Esophagus mucosa (tissue), 1 donor: ENCODE measurements at places on chromosomes 16 and 17.

DNA sequence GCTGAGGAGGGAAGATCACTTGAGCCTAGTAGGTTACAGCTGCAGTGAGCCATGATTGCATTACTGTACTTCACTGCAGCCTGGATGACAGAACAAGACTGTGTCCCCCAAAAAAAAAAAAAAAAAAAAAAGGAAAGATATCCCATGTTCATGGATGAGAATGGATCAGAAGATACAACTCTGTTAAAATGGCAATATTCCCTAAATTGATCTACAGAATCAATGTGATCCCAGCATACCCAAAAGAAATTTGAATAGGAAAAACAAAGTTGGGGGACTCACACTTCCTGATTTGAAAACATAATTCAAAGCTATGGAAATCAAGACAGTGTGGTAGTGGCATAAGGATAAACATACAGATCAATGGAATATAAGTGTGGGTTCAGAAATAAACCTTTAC, 12.7 kb upstream of the KANSL1 start:
- ATAC-seq: no peak

GRCh38 chr16:89084411-89084810, 9.2 kb upstream of the ACSF3 start:
- no peak for ATAC-seq

DNA sequence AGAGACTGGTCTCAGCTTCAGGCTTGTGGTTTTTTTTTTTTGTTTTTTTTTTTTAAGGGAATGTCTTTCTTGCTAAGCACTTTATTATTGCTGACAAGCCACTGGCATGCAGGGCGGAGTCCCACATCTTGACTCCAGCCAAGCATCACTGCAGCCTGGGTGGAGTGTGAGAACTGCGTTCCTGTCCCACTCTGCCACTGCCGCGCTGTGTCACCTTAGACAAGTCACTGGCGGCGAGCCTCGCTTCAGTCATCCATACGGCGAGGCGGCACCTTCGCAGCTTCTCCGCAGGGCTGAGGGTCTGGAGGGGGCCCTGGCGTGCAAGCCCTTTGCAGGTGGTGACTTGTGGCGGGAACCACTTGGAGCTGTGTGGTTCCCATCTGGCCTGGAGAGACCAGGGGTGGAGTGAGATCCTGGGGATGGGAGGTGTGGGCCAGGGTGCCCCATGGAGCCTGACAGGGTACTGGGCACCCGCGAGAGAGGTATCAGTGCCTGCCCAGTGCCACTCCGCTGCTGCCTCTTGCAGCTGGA, 99.1 kb upstream of the CIBAR2 start:
- ATAC-seq: no peak

DNA sequence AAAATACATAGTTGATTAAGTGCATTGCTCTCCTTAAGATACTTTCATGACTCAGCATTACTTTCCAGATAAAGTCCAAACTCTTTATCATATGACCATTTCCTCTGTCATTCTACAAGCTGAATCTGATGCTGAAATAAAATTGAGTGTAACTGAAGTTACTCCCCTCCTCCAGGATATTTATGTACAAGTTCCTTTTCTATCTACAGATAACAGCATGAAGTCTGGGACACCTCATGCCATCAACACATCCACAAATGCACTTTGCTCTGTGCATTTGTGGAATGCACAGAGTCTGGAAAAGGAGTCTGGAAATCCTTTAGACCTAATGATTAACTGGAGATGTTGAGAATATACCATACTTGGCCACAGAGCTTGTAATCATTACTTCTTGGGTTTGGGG, 60.5 kb downstream of the ACSM2B start:
- ATAC-seq: no peak

GRCh38 chr17:57308543-57309186, 52.3 kb downstream of the MSI2 start:
- no peak for ATAC-seq

- peak; percentile 84 for ATAC-seq
Measured at GRCh38 chr16:19419698-19420075, 2.0 kb downstream of the TMC5 start.

DNA sequence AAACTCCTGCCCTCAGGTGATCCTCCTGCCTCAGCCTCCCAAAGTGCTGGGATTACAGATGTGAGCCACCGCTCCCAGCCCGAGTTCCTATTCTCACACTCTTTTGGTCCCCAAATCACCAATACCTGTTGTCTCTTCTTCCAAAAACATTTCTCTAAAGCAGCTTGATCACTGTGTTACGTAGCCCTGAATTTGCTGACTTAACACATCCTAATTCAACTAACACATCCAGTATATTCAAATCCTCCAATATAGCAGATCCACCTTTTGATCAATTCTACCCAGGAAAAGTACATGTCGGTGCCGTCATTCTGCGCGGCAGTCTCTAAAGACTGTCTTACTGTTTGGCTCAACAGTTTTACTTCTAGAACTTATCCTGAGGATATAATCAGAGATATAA, 191.3 kb downstream of the ZNF18 start:
- ATAC-seq: no peak

GRCh38 chr17:75683583-75683982, 16.4 kb downstream of the SAP30BP start:
- ATAC-seq: peak; percentile 76

GRCh38 chr16:87918338-87918737, 18.0 kb downstream of the CA5A start:
- no peak for ATAC-seq

DNA sequence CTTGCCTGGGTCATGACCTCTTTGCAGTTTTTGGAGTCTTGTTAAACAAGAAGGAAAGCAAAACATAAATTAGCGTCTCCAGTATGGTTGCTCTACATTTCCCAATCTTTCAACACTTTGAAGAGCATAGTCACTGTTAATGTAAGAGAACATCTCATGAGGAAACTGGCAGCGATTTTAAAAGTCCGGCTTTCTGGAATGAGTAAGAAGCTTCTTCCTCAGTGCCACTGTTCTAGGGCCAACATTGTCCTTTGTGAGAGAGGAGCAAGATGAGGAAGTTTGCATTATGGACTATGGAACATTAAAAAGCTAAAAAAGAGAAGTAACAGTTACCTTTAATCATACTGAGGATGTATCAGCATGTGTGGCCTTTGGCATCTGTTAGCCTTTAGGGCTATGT, 73.1 kb downstream of the WNT3 start:
- ATAC-seq: no peak

DNA sequence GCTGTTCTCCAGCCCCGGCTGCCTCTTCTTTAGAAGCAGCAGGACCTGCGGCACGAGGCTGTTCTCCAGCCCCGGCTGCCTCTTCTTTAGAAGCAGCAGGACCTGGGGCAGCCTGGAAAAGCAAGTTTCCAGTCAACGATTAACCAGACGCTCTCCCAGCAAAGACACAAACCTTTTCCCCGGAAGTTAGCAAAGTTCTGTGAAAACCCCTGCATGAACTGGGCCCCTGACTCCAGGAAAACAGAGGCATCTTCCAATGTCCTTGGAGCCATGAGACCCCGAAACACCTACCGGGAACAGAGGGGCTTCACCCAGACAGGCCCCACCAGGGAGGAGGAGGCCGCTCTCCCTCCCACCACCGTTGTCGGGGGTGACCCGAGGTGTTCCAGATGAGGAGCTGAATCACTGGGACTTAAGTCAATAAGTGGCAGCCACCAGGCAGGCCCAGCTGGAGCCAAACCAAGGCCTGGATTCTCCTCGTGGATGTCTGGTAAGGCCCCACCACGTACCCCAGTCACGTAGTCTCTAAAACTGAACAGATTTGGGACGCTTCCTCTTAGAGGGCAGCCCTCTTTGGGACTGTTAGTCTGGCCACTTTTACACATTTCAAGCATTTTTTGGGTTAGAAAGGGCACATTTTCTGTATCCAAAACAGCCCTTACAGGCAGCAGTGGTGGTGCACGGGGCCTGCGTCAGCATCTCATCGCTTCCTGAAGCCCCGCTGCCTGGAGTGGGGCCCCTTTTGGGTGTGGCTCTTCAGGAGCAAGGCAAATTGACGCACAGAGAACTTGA, at the start of gene RPH3AL:
RPH3AL (minus strand) TSS at position 387 of the 792 bp plus-strand sequence. CDS start 25,264 bp downstream, outside the sequence.
- ATAC-seq: peak; percentile 27

DNA sequence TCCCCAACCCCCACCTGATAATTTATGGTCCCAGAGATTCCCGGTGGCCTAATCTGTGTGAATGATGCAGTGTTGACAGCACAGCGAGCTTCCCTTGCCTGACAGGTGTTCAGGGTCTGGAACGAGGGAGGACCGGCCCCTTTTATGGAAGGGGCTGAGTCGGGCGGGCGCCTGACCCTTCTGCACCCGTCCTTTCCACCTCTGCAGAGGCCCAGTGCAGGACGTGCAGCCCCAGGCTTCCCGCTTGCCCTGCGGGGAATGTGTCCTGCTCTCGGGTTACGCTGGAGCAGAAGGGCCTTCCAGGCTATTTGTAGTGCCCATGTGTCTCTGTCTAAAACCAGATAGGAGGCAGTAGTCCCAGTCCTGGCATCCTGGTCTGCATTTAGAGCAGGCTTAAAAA, 16.2 kb downstream of the SMTNL2 start:
- no peak for ATAC-seq

DNA sequence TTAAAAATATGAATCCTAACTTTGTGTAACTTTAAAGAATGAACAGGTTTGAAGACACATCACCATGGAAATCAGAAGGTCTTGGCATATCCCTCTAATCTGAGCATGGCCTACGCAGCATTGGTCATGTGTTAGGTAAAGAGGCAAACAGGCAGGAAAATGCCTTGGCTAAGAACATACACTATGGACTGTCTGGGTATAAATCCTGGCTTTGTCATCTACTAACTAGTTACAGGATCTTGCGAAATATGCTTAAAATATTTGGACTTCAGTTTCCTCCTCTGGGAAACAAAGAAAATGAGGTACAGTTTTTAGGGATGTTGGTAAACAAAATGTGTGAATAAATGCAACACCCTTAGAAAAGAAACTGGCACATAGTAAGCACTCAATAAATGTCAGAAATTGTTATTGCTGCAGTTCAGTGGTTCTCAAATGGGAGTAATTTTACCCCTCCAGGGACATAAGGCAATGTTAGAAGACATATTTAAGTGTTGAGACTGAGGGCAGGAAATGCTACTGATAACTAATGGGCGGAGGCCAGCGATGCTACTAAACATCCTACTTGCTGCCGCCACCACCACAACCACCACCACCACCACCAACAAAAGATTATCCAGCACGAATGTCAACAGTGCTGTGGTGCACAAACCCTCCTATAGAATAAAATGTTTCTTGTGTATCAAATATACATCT, 770.8 kb upstream of the SOX9 start:
- no peak for ATAC-seq

DNA sequence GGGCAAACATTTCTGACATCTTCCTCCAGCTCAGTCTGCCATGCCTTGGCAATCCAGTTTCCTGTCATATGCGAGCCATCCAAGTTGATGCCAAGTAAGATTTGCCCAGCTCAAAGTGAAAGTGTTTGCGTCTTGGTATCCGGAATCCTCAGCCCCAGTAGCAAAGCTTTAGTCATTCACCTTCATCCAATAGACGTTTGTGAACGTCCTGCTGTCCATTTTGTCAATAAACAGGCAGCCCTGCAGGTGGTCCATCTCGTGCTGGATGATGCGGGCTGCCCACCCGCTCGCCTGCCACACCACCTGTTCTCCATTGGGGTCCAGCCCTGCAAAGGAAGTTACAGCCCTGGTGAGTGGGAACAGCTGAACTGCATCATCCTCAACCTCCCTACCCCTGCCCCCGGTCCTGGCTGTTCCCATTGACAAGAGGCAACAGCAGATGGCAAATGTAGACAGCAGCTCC, 1.5 kb downstream of the PDF start:
- ATAC-seq: no peak

- ATAC-seq: peak; percentile 32
Measured at GRCh38 chr17:4142107-4142900, 526 bp downstream of the ZZEF1 start.

GRCh38 chr17:1730326-1731193, 6.1 kb downstream of the WDR81 start:
- peak; percentile 68 for ATAC-seq

DNA sequence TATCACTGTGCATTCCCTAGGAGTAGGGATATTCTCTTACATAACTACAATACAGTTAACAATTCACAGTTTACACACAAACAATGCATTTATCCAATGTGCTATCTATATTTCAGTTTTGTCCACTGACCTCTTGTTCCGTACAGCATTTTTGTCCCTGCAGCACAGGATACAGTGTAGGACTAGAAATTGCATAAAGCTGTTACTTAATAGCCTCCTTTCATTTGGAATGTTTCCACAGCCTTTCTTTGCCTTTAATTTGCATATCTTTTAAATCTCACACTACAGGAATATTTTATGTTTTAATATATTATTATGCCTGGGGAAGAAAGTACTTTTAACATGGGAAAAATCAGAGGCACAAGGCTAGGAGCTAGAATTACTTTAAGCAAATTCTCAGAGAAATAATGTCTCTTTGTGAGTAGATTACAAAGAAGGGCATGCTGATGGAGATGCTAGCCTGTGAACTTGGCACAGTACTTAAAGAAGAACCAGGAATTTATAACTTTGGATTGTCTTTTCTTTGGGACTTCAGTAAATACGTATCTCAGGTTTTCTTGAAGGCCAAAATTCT, 144.3 kb downstream of the ITFG1 start:
- ATAC-seq: no peak

GRCh38 chr17:18978655-18979054, 25.9 kb downstream of the FAM83G start:
- no peak for ATAC-seq

- ATAC-seq: no peak
Measured at GRCh38 chr17:40307740-40308239, 1.2 kb upstream of the RARA start.

GRCh38 chr16:80092681-80093080, 448.1 kb upstream of the DYNLRB2 start:
- ATAC-seq: peak; percentile 61

DNA sequence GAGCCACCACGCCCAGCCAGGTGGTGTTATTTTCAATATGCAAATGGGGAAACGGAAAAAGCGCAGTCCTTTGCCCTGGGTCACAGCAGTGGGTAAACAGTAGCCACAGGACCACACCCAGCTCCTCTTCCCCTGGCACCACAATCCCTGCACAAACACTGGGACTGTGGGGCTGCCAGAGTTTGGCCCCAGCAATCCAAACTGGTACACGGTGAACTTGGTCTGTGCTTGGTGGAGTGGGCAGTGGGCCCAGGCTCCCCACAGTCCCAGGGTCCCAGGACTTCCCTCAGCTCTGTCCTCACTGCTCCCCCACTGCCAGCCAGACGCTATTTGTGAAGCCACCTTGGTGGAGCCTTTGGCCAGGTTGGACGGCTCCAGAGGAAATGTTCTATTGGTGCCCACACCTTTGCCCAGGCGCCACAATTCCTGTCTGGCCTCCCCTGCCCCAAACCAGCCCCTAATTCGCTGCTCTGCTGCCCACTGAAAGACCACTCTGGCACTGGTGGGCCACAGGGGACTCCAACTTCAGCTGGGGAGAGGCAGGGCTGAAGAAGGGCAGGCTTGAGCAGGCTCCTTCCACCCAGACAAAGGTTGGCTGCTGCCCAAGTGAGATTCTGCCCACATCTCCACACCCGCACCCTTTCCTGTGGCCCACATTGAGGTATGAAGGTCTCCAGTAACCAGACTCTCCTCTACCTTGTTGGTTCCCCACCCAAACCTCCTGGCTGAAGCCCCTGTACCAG, 2.1 kb downstream of the CHAD start:
- peak; percentile 14 for ATAC-seq

- peak; percentile 27 for ATAC-seq
Measured at GRCh38 chr17:28612936-28613872, 781 bp downstream of the RSKR start.

GRCh38 chr16:24698308-24698707, 31.1 kb upstream of the TNRC6A start:
- ATAC-seq: no peak

- peak; percentile 30 for ATAC-seq
Measured at GRCh38 chr17:5485270-5486205, at the start of gene DERL2. Gene DERL2, minus strand, starts transcription at chr17:5486178. Its CDS starts 17 bp downstream, at chr17:5486161.
